NCI-H510A (cell line): ENCODE measurements at places on chromosomes 3 and 15.
A peak's percentile ranks its signal among the peaks of the same experiment; 100 is the strongest.

DNA sequence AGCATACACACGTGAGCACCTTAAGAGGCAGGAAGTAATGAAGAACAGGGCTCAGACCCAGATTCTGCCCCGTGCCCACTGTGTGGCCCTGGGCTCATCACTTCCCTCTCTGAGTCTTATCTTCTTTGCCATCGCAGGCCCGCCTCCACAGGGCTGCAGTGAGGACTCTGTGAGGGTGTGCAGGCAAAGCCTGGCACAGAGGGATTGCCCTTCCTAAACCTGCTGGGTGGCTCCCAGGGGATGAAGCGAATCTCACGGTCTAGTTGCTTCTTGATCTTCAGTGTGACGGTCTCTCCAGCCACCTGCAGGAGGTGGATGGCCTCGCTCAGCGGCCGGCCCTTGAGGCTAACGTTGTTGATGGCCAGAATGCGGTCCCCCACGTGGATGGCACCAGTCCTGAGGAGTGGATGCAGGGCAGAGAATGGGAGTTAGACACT lies 32.8 kb downstream of the GRIP2 start:
- DNase-seq: no peak

GRCh38 chr3:44442596-44443309 lies 34.7 kb downstream of the ZNF445 start:
- DNase-seq: no peak

DNA sequence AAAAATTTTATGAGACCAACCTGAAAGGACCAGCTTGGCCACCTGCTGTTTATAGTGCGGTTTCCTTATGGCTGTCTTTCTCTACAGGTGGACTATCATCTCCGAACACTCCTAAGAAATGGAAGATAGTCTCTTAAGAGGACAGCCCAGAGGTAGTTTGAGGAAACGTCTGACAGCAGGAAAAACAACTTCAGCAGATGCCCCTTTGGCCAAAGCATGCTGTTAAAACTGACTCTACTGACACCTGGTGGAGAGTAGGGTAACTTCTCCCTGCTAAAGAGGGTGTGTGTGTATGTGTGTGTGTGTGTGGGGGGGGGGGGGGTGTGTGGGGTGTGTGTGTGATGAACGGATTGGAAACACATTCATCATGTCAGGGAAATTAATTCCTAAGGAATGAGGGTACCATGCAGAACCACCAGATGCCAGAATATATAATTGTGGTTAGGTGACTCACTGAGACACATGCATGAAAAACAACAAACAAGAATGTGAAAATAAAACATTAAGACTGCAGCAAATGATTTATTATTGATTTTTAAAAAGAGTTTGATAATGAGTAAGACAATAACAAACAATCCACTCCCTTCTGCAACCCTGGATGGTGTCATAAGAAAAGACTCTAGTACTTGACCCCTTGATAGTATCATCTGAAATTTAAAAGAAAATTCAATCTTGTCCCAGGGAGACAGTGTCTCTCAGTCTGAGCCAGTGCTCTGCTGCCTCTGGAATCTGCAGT lies 256.5 kb downstream of the THRB start:
- DNase-seq: no peak

- no peak for DNase-seq
Measured at GRCh38 chr3:15292765-15293522, 39.4 kb downstream of the SH3BP5 start.

DNA sequence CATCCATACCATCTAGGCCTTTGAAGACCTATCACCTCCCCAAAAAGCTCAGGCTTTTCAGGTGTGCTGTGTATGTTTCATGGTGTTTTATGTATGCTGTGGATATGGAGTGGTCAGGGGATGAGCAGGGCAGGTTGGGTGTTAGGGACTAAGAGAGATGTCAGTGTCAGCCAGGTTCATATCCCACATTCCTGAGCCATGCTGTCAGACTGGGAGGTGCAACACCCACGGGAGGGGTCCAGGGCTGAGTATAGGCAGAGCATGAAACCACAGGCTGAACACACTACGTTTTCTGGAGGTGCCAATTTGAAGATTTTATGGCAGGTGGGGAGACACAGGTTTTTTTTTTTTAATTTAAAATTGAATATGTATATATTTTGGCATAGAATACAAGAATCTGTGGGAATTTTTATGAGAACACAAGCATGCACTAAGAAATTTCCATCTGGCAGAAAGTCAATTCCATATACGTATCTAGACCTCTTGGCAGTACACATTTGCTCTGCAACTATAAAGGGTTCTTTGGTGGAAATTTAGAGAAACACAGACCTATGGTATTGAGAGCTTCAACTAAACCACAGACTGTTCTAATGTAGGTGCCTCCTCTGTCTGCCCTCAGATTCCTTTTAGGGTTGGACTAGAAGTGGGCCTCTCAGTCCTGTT lies 101.9 kb upstream of the RNU6-1 start:
- DNase-seq: no peak

- peak; percentile 3 for DNase-seq
Measured at GRCh38 chr3:142724682-142725356, 985 bp downstream of the TRPC1 start.

GRCh38 chr3:196661400-196661799 lies 21.9 kb downstream of the NRROS start:
- peak; percentile 57 for DNase-seq

DNA sequence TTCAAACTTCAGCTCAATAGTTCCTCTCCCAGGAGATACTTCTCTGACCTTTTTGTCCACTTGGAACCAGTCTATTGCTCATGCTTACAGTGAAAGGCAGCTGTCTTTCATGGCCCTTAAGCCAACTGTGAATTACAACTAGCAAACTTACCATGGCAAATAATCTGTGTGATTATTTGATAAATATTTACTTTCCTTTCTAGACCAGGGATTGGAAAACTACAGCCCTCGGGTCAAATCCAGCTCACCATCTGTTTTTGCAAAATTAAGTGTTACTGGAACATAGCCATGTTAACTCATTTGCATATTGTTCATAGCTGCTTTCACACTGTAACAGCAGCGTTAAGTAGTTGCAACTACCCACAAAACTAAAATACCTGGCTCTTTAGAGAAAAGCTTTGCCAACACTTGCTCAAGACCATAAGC lies 289.1 kb upstream of the MCTP2 start:
- DNase-seq: no peak

- no peak for DNase-seq
Measured at GRCh38 chr3:128339491-128340012, 127.1 kb downstream of the DNAJB8 start.

DNA sequence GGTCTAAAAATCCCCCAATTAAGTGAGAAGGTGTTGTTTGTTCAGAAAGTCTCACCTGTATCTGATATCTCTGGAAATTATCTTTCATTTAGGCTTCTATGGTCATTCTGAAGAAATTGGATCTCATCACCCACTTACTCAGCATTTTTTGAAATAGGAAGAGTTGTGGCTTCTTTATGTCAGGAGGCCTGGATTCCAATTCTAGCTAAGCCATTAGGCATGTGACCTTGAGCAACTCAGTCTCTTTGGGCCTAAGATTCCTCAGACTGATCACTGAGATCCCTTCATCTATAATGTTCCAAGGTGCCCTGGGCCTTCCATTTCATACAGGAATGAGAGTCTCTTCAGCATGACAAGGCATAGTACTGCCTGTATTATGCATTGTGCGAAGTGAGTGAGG lies 70.3 kb downstream of the ARHGEF26 start:
- DNase-seq: no peak

DNA sequence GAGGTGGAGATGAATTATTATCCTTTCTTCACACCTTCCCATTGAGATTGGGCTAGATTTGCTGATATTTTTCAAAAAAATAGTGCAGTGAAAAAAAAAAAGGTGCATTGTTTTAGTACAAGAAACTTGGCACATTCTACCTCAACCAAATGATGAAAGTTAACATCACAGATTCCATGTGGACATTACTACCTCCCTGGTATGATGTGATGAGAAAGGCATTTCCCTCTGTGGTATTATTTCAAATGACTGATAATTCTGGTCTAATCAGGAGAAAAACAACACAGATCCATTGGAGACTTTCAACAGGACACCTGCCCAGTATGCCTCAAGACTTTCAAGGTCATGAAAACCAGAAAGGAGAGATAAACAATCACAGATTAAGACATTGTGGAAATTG lies 313.4 kb downstream of the BCHE start:
- DNase-seq: no peak

- no peak for DNase-seq
Measured at GRCh38 chr3:27589795-27590194, 105.6 kb upstream of the SLC4A7 start.

GRCh38 chr3:97579365-97579764 lies 185.2 kb upstream of the ARL6 start:
- peak; percentile 1 for DNase-seq

- DNase-seq: no peak
Measured at GRCh38 chr3:33544126-33544525, 103.9 kb upstream of the UBP1 start.

- no peak for DNase-seq
Measured at GRCh38 chr3:78130741-78131290, 1090.9 kb downstream of the ROBO2 start.

GRCh38 chr3:42892169-42892568 lies 13.8 kb upstream of the ZNF662 start:
- DNase-seq: no peak

DNA sequence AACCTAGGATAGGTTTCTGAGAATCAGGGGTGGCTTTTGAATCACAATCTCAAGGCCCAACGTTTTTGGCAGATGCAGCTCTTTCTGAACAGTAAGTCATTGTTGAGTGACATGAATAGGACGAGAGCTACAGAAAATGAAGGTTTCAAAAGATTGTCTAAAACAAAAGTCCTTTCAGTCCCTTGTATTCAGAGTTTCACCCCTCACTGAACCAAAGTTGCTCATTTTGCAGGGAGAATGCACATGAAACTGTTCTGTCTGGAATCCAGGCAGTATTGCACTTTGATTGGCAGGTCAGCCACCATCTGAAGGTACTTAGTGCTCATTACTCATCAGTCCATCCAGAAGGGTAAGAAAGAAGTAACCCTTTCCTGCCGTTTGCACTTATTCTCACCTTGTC lies 24.1 kb upstream of the RASGRP1 start:
- DNase-seq: no peak

- DNase-seq: no peak
Measured at GRCh38 chr15:99424131-99424571, 141.6 kb upstream of the MEF2A start.

DNA sequence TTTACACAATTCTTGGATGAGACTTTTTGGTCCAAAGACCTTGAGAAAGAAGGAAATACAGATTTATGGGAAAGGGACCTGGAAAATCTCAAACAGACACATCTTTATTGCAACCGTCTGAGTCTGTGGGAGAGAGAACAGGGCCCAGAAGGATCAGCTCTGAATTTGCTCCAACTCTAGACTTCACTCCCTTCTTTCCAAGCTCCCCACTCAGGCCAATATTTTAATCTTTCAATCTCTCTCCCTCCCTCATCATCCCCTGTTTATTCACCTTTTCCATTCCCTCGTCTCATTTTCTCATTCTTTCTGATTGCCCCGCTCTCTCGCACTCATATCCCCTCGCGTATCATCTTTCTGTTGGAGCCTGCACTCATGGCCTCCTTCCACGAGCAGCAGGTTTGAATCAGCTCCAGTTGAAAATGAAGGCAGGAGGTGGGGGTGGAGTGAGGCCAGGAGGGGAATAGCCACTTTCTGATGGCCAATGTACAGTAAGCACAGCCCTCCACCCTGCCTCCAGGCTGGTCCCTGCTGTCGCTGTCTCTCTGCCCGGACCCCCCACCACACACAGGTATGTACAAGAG lies 63.6 kb upstream of the BOC start:
- DNase-seq: no peak

- DNase-seq: no peak
Measured at GRCh38 chr3:29346828-29347227, 66.0 kb downstream of the RBMS3 start.

DNA sequence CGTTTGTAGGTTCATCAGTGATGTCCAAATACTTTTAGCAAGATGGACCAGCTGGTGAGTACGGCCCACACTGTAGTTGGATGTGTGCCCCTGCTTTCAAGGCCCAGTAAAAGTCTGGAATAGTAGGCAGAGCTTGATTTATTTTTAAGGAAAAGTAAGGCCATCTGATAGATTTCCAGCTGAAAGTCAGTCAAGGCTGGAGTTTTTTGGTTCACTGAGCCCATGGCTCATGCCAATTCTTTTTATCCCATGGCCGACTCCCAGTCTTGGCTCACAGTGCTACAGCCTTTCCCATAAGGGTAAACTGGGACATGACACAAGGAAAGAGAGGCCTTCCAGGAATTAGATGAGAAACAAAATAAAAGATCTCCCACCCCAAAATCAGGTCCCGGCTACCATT lies 13.5 kb downstream of the CCDC80 start:
- no peak for DNase-seq

DNA sequence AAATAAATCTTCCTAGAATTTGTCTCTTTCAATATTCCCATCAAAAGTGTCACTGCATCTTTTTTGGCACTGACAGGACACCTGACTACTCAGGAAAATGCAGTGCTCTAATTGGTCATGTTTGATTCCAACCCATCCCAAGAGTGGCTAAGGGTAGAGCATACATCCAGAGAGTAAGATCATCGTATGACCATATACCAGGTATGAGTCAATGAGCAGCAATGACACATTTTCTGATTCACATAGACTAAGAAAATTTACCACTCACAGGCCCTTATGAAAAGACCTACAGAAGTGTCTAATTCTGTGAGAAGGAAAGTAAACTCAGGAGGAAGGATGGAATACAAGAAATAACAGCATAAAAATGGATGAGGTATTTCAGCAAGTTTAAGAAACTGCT lies 434.2 kb downstream of the ZIC1 start:
- no peak for DNase-seq

DNA sequence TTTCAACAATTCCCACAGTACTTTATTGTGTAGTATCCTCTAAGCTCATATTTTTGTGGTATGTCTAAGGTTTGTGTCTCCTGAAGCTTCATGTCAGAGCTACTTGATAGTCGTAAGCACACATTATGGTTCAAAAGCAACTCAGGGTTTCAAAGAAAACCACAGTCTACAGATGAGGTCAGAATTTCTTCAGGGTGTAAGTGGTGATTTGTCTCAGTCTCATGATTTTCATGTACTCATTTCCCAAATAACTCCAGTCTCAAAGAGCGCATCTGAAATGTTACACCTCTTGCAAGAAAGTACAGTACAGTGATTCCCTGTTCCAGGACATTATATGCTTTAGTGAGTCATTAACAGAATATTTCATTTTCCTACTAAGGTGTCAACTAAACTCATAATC lies 47.5 kb upstream of the SSR3 start:
- DNase-seq: no peak

- no peak for DNase-seq
Measured at GRCh38 chr3:27165321-27165721, 203.9 kb downstream of the NEK10 start.

DNA sequence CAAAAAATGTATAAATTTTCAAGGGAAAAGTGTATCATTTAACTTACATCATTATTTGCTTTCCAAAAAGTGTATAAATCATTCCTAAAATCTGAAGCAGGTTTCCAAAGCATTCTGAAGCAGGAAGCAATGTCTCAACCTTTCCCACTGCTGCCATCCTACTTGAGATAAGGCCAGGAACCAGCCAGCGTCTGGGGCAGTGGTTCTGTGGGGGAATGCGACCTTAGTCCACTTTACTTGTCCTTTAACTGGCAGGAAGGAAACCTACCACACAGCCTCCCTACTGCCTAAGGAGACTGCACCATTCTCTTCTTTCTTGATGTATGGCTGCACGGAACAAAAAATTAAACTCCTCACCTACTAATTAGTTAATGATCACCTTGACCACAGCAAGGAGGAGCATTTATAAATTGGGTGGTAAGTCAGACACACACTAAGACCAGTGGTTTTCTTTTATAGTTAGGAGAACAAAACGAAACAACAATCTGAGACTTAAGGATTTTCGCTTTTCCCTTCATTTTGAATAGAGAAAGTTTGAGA lies 3.7 kb downstream of the SORD start:
- no peak for DNase-seq
